Dermis blood vessel endothelial cell (primary cell): ENCODE measurements at places on chromosomes 5 and 9. TPM values are rescaled to one million over a fixed set of nuclear protein-coding genes. Genes with fewer than 3 reads are reported as not detected.

Gene SLU7
- total RNA-seq, result 84.8 and 96.5 TPM in 2 replicates

Gene PCDHA7
- total RNA-seq, result 0.19 and 0.34 TPM in 2 replicates

Gene CKMT2
- 0.51 and 0.56 TPM in 2 replicates for total RNA-seq

Gene SLC46A2
- not detected in 2 replicates for total RNA-seq

Gene CENPK
- total RNA-seq, result 14.3 and 26.6 TPM in 2 replicates

DNA sequence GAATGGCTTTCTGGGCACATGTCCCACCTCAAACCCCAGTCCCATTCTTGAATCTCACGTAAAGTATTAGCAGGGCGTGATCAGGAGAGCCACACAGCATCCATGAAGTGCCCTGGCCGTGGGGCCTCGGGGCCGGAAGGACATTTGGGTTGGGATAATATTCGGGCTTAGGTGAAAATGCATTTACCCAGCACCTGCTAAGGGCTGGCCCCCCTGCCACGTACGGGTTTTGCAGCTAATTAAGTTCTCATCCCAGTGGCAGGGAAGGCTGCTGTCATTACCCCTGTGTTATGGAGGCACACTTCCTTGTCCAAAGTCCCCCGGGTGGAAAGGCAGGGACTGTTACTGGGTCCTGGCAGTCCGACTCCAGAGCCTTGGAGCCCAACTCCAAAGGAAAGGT is 29.0 kb downstream of the ROPN1L start:
- DNase-seq, result no peak

GRCh38 chr5:71923755-71924154 is 183.5 kb upstream of the MAP1B start:
- DNase-seq, result no peak

DNA sequence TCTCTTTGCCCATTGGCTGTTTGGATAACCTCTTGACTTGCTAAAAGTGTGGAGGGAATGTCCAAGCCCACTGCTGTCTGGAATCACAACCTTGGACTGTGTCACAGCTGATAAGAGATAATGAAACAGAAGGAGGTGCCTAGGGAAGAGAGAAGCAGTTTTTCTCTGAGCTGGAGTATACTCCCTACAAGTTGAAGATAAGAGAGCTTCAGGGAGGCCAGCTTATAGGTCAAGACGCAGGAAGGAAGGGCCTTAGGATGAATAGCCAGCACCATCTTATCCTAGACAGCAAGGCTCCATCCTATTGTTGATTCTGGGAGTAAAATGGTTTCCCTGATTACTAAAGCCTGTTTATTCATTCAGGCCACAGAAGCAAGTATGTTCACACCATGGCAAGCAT is 244.7 kb downstream of the NPR3 start:
- DNase-seq, result no peak

- DNase-seq, result no peak
Observed at GRCh38 chr5:60980511-60980910, 35.5 kb downstream of the NDUFAF2 start.

DNA sequence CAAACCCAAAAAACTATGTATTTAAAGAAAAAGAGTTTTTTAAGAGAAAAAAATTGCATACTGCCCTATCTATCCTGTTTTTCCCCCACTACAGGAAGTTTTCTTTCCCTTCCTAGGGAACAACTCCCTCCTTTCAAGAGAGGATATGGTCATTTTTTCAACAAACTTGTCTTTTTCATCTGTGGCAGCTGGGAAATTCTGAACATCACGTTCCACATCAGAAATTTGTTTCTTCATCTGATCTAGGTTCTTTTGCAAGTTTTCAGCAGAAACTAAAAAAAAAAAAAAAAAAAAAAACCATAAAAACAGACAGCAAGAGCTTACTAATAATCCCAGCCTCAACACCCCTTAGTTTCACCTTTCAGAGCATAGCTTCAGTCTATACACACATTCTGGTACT is 38.5 kb downstream of the PCDHGC5 start:
- no peak for DNase-seq

- no peak for DNase-seq
Observed at GRCh38 chr9:110700953-110701352, 32.4 kb downstream of the MUSK start.
